ENCODE measurements at places on chromosomes 6 and 20. TPM values are rescaled to one million over a fixed set of nuclear protein-coding genes. Genes with fewer than 3 reads are reported as not detected.

GRCh38 chr6:12324748-12325147, 34.6 kb downstream of the EDN1 start:
- no peaks in the 10 kb centered on the region for H3K27me3 ChIP-seq
- H3K36me3 ChIP-seq = no peaks in the 10 kb centered on the region
- H3K27ac ChIP-seq = no peak overlapping the region
- H3K4me3 ChIP-seq = no peak overlapping the region
- peaks cover 19% of the 10 kb centered on the region for H3K4me1 ChIP-seq

- no peaks in the 10 kb centered on the region for H3K27me3 ChIP-seq
- no peaks in the 10 kb centered on the region for H3K4me1 ChIP-seq
- DNase-seq = no peak
- no peak overlapping the region for H3K27ac ChIP-seq
These were observed 24.1 kb downstream of the CYP39A1 start for GRCh38 chr6:46628498-46628897.

GRCh38 chr6:155434096-155434495, 21.5 kb downstream of the NOX3 start:
- no peak overlapping the region for H3K27ac ChIP-seq
- H3K27me3 ChIP-seq = no peaks in the 10 kb centered on the region
- H3K4me3 ChIP-seq = no peak overlapping the region
- peaks cover 8% of the 10 kb centered on the region for H3K4me1 ChIP-seq
- no peak for DNase-seq
- H3K36me3 ChIP-seq = no peaks in the 10 kb centered on the region

DNA sequence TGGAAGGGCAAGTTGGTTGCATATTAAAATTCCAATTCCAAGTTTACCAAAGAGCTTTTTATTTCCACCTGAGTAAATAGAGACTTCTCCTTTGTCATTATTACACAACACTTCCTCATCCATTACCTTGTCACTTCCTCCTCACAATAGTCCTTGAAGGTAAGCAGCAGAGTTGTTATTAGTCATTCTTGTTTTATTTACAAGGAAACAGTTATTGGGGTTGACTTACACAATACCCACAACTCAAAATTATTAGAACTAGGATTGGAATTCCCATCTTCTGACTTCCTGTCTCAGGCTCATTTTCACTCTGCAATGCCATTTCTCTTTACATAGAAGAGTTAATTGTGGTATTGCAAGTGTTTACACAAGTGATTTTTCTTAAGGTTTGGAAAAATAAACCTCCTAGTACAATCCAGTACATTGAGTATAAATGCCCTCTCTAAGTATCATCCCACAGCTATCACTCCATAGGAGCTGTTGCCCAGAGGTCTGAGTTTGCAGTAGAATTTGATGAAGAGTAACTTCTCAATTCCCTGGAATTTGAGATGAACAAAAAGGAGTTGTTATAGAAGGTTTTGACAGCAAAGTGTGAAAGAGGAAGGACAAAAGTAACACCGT, 28.9 kb upstream of the MTRF1L start:
- no peaks in the 10 kb centered on the region for H3K36me3 ChIP-seq
- no peak overlapping the region for H3K4me3 ChIP-seq
- peak; percentile 15 for DNase-seq
- peaks cover 10% of the 10 kb centered on the region for H3K4me1 ChIP-seq
- H3K27ac ChIP-seq = 0 out of 2 replicates have a peak overlapping the region, but pooled peaks have one; percentile 11
- H3K27me3 ChIP-seq = no peaks in the 10 kb centered on the region

DNA sequence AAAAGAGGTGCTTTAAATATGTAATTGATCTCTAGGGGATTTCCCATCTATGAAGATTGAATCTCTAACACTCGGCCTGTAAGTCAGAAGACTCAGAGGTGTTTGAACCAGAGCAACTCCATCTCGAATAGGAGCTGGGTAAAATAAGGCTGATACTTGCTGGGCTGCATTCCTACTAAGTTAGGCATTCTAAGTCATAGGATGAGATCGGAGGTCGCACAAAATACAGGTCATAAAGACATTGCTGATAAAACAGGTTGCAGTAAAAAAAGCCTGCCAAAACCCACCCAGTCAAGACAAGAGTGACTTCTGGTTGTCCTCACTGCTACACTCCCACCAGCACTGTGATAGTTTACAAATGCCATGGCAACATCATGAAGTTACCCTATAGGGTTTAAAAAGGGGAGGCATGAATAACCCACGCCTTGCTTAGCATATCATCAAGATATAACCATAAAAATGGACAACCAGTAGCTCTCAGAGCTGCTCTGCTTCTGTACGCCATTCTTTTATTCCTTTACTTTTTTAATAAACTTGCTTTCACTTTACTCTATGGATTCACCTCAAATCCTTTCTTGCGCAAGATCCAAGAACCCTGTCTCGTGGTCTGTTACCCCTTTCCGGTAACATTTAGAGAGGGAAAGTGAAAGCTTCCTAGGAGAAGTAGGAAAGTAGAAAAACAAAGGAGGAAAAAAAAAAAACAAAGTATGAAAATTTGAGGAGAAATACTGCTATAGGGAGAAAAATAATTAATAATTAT, 129.7 kb upstream of the PHACTR1 start:
- DNase-seq = no peak
- peaks cover 9% of the 10 kb centered on the region for H3K4me1 ChIP-seq
- H3K4me3 ChIP-seq = no peak overlapping the region

DNA sequence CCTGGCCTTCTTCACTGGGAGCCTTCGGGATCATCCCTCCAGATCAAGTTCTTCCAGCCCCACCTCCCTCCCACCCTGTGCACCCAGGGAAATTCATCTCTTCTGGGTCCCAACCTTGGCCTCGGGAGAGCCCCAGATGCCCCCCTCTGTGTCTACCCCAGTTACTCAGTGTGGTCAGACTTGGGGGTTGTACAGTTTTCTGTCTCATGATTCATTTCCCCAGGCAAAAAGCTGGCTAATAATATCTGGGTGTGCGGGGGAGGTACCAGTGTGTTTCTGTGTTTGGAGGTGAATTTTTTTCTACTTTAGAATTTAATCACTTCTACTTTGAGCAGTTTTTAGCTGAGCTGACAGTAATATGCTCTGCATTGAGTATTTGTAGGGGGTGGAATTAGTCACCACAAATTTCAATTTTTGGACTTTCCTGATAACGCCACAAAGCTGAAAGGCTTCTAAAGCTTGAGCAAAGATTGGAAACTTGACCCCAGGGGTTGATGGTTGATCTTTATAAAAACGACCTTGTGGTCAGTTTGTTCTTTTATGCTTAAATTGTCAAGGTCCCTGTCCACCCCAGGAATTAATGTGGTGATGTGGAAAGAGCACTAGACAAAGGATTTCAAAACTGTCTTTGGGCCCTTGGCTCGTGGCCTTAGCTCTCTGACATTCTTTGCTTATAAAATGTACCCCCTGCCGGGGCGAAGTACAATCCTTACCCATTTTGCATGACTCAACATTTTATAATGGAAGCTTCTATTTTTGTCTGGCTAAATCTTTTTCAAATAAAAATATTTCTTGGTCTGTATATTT, 284.7 kb upstream of the TAB2 start:
- DNase-seq = peak; percentile 93
- no peaks in the 10 kb centered on the region for H3K36me3 ChIP-seq
- peaks cover 43% of the 10 kb centered on the region for H3K4me1 ChIP-seq
- no peaks in the 10 kb centered on the region for H3K27me3 ChIP-seq
- H3K4me3 ChIP-seq = peak overlapping the region; percentile 48

DNA sequence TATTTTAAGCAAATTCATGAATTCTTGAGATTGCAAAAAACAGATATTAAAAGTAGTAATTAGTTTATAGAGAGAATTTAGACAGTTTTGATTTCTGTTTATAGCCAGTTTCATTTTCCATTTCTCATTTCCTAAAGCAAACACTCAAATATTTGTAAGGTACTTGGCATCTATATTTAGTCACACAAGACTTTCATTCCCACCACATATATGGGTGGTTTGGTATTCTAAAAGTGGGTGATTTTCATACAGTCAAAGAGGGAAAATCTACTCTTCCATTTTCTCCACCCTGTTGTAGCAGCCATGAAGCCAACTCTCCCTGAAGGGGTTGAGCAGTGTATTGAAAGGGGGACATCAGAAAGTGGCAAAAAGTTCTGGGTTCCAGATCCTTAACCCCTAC, 181.1 kb upstream of the SUPT3H start:
- H3K27me3 ChIP-seq = no peaks in the 10 kb centered on the region
- no peak overlapping the region for H3K4me3 ChIP-seq
- H3K36me3 ChIP-seq = no peaks in the 10 kb centered on the region
- H3K4me1 ChIP-seq = peaks cover 21% of the 10 kb centered on the region

- no peaks in the 10 kb centered on the region for H3K36me3 ChIP-seq
- no peak overlapping the region for H3K27ac ChIP-seq
- H3K27me3 ChIP-seq = peaks cover 50% of the 10 kb centered on the region
- no peak for DNase-seq
- no peak overlapping the region for H3K4me3 ChIP-seq
These were observed 107.1 kb downstream of the BMP7 start for GRCh38 chr20:57159193-57159851.

GRCh38 chr20:24991897-24992486, 559 bp downstream of the APMAP start:
- peak overlapping the region; percentile 84 for H3K27ac ChIP-seq
- peak overlapping the region; percentile 86 for H3K4me3 ChIP-seq
- H3K36me3 ChIP-seq = no peaks in the 10 kb centered on the region
- H3K27me3 ChIP-seq = no peaks in the 10 kb centered on the region
- DNase-seq = peak; percentile 56
- peaks cover 16% of the 10 kb centered on the region for H3K4me1 ChIP-seq

GRCh38 chr6:130385064-130385695, 19.4 kb downstream of the TMEM200A start:
- peaks cover 20% of the 10 kb centered on the region for H3K4me1 ChIP-seq
- H3K27ac ChIP-seq = no peak overlapping the region
- peak overlapping the region; percentile 6 for H3K4me3 ChIP-seq
- peaks cover 10% of the 10 kb centered on the region for H3K36me3 ChIP-seq

GRCh38 chr6:136592930-136593673, 42.9 kb upstream of the MAP7 start:
- no peaks in the 10 kb centered on the region for H3K36me3 ChIP-seq
- H3K4me1 ChIP-seq = peaks cover 21% of the 10 kb centered on the region
- no peaks in the 10 kb centered on the region for H3K27me3 ChIP-seq
- H3K4me3 ChIP-seq = peak overlapping the region; percentile 50

DNA sequence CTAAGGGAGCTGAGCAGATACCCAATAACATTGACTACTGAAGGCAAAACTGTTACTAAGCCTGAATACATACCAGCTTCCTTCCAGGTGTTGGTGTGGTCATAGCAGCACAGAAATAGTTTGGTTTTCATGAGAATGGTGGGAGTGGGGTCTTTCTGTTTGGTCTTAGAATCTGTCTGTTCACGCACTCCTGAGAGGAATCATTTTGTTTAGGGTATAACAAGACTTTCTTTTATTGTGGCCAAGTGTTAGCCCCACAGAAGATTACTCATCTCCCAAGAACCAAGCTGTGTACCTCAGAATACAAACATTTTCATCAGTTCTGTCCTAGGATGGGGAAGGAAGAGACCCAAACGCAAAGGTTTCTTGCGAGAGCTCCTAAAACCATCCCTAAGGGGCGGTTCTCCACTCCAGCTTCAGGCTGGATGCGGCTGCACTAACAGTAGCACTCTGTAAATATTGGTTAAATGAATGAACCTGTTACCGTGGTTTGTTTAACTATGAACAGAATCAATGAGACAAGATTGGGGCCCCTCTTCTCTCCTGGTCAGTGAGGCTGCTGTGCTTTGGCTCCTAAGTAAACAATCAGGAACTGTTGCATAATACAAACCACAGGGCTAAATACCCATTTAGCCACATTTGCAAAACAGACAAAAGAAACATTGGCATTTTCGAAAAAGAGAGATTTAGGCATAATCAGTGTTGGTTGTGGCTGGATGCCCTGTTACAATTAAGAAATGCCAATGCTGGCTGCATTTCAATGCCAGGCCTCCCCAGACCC, 44.9 kb downstream of the SNAP25 start:
- H3K27ac ChIP-seq = no peak overlapping the region
- H3K36me3 ChIP-seq = no peaks in the 10 kb centered on the region
- no peaks in the 10 kb centered on the region for H3K4me1 ChIP-seq
- H3K27me3 ChIP-seq = peaks cover 38% of the 10 kb centered on the region
- H3K4me3 ChIP-seq = no peak overlapping the region

GRCh38 chr6:165677091-165677490, 14.1 kb upstream of the PDE10A start:
- no peaks in the 10 kb centered on the region for H3K4me1 ChIP-seq
- no peak overlapping the region for H3K27ac ChIP-seq
- DNase-seq = no peak
- H3K4me3 ChIP-seq = no peak overlapping the region
- no peaks in the 10 kb centered on the region for H3K27me3 ChIP-seq
- H3K36me3 ChIP-seq = no peaks in the 10 kb centered on the region

- H3K4me3 ChIP-seq = no peak overlapping the region
- peaks cover 37% of the 10 kb centered on the region for H3K36me3 ChIP-seq
- no peaks in the 10 kb centered on the region for H3K4me1 ChIP-seq
- DNase-seq = peak; percentile 7
These were observed 53.8 kb downstream of the PHF3 start for GRCh38 chr6:63689421-63689820.

RIN2 gene
- 48.3 TPM for total RNA-seq

RPS18 gene
- 3,021 TPM for total RNA-seq

STMND1 gene
- not detected for total RNA-seq

SAMD5 gene
- not detected for total RNA-seq

OR2H2 gene
- total RNA-seq = not detected

SLC22A7 gene
- not detected for total RNA-seq

LY6G6F gene
- not detected for total RNA-seq

All from GM23248 (cell line).